H1 (cell line): ENCODE measurements at places on chromosomes 1 and 21. TPM values are rescaled to one million over a fixed set of nuclear protein-coding genes. Genes with fewer than 3 reads are reported as not detected.

The TINAGL1 gene
- total RNA-seq, result 9.7 and 11.2 TPM in 2 replicates

GRCh38 chr1:183262628-183263200 is 76.7 kb downstream of the LAMC2 start:
- DNase-seq, result no peak

DNA sequence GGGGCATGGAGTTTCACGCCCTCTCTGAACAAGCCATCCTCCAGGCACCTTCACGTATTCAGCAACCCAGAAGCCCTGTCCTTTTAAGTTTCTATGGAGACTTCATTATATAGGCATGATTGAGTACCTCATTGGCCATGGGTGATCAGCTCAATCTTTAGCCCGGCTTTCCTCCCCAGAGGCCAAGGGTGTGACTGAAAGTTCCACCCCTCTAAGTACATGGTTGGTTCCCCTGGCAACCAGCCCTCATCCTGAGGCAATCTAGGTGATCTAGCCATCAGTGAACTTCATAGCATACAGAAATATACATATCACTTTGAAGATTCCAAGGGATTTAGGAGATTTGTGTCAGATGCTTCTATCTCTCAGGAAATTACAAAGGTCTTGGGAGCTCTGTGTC is 21.3 kb upstream of the DHX9 start:
- no peak for DNase-seq

The KRTAP21-2 gene
- not detected in 2 replicates for total RNA-seq

The NHLH1 gene
- 0.39 and 0.48 TPM in 2 replicates for total RNA-seq

The NGF gene
- 0.63 TPM in 1 of 2 replicates, not detected in the other for total RNA-seq

The IL22RA1 gene
- 0.17 and 0.21 TPM in 2 replicates for total RNA-seq

The TRPM2 gene
- total RNA-seq, result 0.28 and 0.36 TPM in 2 replicates

The BLACAT1 gene
- 3.5 and 3.8 TPM in 2 replicates for total RNA-seq

GRCh38 chr1:213858581-213858980 is 129.2 kb upstream of the PROX1 start:
- DNase-seq, result no peak

The TNNI3K gene
- total RNA-seq, result 0.19 and 0.48 TPM in 2 replicates

- no peak for DNase-seq
Measured at GRCh38 chr1:183550915-183551314, 39.3 kb downstream of the NCF2 start.

DNA sequence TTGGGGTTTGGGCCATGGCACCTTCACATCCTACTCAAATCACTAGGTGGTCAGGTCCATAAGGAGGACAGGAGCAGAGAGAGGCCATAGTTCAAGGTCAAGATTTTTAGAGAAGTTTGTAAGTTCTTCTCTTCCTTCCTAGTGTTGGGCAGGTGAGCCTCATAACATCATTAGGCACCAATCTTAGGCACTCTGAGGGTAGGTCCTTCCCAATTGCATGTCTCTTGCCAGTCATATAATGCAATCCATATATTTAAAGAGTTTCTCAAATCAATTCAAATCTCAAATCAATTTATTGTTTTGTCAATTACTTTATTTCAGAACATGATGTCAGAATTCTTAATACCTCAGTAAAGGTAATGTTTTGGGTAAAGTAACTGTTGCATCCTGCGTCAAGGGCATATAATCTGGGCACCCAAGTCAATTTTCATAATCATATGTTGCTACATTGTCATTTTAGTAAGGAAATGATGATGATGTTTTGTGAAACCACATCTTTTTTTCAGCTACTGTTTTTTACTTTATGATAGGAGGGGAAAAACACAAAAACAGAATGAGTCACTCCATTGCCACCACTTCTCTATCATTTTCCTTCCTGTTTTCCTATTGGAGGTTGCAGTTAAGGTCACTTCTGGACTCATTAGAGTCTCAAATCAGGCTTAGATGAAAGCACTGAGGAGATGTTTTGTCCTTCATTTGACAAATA is 122.7 kb downstream of the UCHL5 start:
- DNase-seq, result no peak

GRCh38 chr1:234977875-234978396 is 150.7 kb downstream of the TOMM20 start:
- no peak for DNase-seq

The CELA3A gene
- not detected in 2 replicates for total RNA-seq

The CFAP107 gene
- total RNA-seq, result not detected in 2 replicates

DNA sequence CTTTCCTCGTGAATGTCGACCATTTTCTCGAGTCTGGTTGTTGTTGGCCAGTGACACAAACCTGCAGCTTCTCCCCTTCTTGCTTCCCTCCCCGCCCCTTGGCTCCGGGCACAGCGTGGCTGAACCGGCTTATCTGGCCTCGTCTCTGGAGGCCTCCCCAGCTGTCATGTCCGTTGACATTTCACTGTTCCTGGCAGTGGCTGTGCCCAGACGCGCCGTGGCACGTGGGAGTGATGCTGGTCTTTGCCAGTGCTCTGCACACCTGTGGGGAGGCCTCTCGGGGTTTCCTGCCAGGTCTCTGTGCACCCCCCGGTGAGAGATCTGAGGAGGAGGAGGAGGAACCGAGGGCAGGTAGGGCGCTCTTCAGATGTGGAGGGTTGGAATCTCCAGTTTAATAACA is 23.7 kb downstream of the SKI start:
- no peak for DNase-seq
